ENCODE measurements at places on chromosomes 7 and 10.

GRCh38 chr10:128950916-128951275 lies 516.1 kb upstream of the MGMT start:
- DNase-seq = no peak

DNA sequence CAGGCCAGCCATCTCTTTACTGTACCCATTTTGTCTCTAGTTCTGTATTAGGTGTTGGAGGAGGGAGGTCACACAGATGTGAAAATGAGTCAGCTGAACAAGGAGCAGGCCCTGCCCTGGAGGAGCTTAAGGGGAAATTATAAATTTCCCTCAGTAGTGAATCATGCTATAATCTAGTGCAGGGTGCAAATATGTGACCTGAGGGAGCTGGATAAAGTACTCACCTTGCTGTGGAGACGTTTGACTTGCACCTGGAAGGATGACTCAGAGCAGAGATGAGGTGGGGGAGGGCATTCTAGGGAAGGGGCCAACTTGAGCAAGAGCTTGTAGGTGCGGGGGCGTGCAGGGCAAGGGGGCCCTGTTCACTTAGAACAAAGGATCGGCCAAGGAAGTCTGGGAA lies 610.6 kb downstream of the SDK1 start:
- no peak for DNase-seq

DNA sequence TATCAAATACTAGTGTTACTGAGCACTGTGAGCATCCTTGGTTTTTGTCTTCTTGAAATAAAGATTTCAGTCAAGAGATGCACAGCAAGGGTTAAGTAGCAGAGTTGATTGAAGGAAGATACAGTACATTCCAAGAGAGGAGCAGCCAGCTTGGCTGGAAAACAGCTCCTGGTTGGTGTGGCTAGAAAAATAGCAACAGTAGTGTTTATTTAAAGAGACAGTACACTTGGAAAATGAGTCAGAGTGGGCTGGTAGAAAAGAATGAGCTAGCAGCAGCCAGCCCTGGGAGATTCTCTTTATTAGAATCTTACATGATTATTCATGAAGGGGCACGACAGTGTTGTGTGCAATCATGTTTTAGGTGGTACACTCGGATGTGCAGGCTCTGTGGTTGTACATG lies 1016.4 kb upstream of the SORCS1 start:
- DNase-seq = peak; percentile 34

DNA sequence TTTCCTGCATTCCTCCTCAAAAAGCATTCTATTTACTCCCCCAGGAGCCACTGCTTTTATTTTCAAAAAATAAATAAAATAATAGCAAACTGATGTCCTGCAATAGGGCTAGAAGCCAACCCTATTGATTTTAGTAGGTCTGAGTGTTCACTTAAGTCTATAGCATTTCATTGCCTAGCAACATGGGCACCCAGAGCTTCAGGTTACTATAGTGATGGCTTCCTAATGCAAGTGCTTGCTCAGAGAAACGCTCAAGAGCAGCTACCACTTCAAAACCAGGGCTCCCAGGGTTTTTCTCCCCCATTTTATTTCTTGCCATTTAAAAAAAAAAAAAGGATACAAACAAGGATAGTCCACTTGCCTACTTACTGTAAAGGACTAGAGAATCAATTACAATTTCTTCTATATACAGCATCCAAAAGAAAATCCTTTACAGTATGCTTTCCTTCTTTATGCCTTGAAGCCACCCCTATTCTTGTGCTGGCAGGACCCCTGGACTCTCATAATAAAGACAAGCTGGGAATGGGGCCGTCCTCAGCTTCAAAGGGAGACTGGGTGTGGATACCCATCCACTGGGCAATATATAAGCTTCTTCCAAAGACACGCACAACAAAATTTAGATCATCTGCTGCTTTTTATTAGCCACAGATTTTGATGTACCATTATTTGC lies 133.3 kb downstream of the VPS41 start:
- DNase-seq = no peak

- peak; percentile 99 for DNase-seq
Measured at GRCh38 chr10:103645141-103646054, 151.9 kb downstream of the NEURL1 start.

GRCh38 chr10:108632144-108632543 lies 1291.2 kb downstream of the XPNPEP1 start:
- no peak for DNase-seq

GRCh38 chr7:93092757-93093370 lies 24.9 kb downstream of the SAMD9 start:
- peak; percentile 69 for DNase-seq

- DNase-seq = no peak
Measured at GRCh38 chr10:26463986-26464385, 25.8 kb downstream of the APBB1IP start.

DNA sequence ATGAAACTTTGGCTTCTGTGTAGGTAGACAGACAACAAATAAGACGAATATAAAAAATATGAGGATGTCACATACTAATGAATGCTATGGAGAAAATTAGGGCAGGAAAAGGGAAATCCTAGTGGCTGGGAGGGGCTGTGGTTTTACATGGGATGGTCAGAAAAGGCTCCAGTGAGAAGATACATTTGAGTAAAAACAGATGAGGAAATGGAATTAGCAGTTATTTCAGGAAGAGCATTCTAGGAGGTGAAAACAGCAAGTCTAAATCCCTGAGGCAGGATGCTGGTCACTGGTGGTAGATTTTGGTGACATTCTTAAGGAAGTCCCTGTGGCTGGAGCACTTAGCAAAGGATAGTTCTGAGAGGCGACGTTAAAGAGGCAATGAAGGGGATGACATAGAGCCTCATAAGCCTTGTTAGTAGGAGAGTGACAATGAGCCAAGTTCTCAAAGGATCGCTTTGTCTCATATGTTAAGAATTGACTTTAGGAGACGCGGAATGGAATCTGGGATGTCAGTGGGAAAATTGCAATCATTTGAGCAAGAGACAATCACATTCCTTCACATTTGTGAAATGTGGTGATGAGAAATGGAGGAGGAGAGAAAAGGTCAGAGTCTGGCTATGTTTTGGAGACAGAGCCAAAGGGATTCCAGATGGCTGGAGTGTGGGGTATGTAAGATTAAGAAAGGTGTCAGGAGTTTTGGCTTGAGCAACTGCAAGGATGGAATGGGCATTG lies 384.7 kb upstream of the FZD8 start:
- DNase-seq = peak; percentile 88

DNA sequence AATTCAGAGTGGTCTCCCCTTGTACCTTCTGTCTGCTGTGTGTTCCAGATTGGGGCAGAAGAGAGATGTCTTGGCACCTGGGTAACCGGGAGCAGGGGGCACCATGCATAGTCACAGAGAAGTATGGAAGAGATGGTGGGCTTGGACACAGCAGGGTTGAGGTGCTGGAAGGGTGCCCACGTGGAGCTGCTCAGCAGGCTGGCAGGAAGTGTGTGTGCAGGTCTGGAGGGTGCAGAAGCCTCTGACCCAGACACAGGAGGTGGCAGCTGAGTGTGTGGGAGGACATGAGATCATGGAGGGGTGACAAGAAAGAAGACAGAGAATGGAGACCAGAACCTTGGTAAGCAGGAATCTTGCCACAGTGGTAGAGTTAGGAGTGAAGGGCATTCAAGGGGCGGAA lies 42.3 kb upstream of the DUSP5 start:
- DNase-seq = no peak

DNA sequence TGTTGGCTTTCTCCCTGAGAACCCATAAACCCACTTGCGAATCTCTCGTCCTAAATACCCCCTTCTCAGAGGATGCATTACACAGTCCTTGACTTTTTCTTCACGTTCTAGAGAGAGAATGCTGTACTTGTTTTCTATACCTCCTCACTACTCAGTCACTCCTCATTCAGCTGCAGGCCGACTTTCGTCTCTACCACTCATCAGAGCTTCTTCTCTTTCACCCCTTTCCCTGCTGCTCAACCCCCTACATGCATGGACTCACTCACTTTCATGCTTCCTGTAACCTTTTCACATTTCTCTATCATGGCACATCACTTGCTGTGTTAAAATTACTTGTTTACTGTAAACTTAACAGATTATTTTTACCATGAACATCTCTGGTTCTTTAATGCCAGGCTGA lies 19.8 kb downstream of the MDFIC start:
- no peak for DNase-seq

DNA sequence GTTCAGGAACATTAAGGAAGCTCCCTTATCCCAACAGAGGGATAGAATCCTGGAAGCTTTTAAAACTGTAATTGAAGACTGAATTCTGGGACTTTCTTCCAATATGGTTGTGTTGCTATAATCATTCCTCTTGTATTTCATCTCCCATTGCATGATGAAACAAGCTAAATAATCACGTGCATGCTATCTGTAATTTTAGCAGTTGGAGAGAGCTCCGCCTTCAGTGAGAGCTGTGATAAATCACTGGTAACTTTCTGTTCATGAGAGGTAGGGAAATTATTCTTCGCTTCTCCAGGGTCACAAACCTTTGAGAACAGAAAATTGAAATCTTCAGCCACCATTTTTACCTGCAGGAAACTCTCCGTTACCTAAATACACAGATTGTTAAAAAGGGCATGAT lies 530.2 kb downstream of the HTR7 start:
- no peak for DNase-seq

DNA sequence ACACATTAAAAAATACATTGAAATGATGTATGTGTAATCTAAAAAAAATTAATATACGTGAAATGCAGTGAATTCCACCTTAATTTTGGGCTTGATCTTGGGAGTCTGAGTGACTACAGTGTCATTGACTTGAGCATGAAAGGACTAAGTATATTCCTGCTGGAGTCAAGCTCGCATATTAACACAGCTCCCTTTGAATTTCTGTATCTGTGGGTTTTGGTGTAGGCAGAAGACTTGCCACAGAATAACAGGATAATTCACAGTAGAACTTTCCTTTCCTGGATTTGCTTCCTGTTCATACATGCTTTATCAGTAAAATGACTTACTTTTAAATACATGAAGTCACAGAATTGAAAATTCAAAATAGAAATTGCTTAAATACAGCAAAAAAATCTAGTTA lies 55.3 kb downstream of the PPP1R9A start:
- DNase-seq = no peak

GRCh38 chr10:121753726-121754476 lies 155.7 kb upstream of the FGFR2 start:
- DNase-seq = peak; percentile 76
